A549 treated with RU486 at 1 μM for 4 hours (cell line): ENCODE measurements at places on chromosomes 5 and 9. TPM values are rescaled to one million over a fixed set of nuclear protein-coding genes. Genes with fewer than 3 reads are reported as not detected.

FANCG gene
- 34.3 to 57.5 TPM (median 54.2 TPM) in 5 replicates for total RNA-seq

RMRP gene
- 8.3 to 13.4 TPM (median 12.5 TPM) in 3 of 5 replicates, not detected in the others for total RNA-seq

TEK gene
- 0.03 to 0.12 TPM (median 0.06 TPM) in 5 replicates for total RNA-seq

ARID3C gene
- 0.07 to 0.17 TPM (median 0.13 TPM) in 3 of 5 replicates, not detected in the others for total RNA-seq

SPINK9 gene
- not detected in 5 replicates for total RNA-seq

FOXD4 gene
- total RNA-seq = 0.31 to 0.56 TPM (median 0.38 TPM) in 5 replicates

KCTD16 gene
- total RNA-seq = 0.02 to 0.08 TPM (median 0.04 TPM) in 4 of 5 replicates, not detected in the other

IFNB1 gene
- total RNA-seq = 0.23 TPM in 1 of 5 replicates, not detected in the others

IL9 gene
- total RNA-seq = not detected in 5 replicates

GHR gene
- total RNA-seq = 0.07 TPM in 1 of 5 replicates, not detected in the others

ZNF608 gene
- total RNA-seq = 0.32 to 0.61 TPM (median 0.35 TPM) in 5 replicates

GALNT12 gene
- 3.1 to 5.1 TPM (median 4.7 TPM) in 5 replicates for total RNA-seq

MELK gene
- total RNA-seq = 57.1 to 85.5 TPM (median 75.8 TPM) in 5 replicates

TMEM8B gene
- total RNA-seq = 2.1 to 4.7 TPM (median 3.0 TPM) in 5 replicates

DEPDC1B gene
- total RNA-seq = 13.0 to 18.6 TPM (median 17.4 TPM) in 5 replicates

LCN9 gene
- total RNA-seq = not detected in 5 replicates

CDH9 gene
- not detected in 5 replicates for total RNA-seq

B4GALT1 gene
- 122 to 183 TPM (median 172 TPM) in 5 replicates for total RNA-seq

MLANA gene
- not detected in 5 replicates for total RNA-seq

SLC6A19 gene
- 0.04 TPM in 1 of 5 replicates, not detected in the others for total RNA-seq

UBQLN1 gene
- 106 to 120 TPM (median 113 TPM) in 5 replicates for total RNA-seq
